ENCODE measurements at places on chromosomes 12 and 14.

DNA sequence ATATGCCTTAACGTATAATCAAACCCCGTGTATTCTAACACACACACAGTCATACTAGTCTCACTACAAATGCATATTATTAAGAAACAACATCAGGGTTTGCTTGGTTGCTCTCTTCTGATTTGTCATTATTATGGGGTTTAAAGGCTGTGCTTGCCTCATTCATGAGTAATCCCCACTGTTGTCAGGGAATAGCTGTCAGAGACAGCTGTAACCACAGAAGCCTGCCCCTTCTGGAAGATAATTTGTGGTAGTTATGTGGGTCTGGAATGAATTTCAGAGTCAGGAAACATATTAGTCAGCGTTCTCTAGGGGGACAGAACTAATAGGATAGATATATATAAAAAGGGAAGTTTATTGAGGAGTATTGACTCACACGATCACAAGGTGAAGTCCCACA is 456.9 kb upstream of the TMEM132C start:
- DNase-seq, result no peak

- no peak for DNase-seq
These were observed 184.7 kb downstream of the SLC15A4 start for GRCh38 chr12:128639089-128639488.

DNA sequence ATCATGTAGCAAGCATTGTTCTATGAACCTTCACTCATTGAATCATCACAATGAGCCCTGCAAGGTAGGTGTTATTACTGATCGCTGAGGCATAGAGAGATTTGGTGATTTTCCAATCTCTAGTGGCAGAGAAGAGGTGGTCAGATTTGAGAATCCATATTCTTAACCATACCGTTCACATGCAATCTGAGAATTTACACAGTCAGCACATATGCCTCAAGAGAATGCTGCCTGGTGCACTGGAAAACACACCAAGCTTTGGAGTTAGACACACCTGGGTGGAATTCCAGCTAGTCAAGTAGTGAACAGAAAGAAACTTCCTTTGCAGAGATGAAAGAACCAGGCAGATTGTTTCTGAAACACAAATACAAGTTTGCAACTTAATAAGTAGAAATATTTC is 94.1 kb downstream of the LGR5 start:
- no peak for DNase-seq

GRCh38 chr12:48996794-48997718 is 2.1 kb downstream of the DDN start:
- DNase-seq, result peak; percentile 47

- DNase-seq, result no peak
These were observed 30.3 kb upstream of the WDR89 start for GRCh38 chr14:63671987-63672386.

- no peak for DNase-seq
These were observed 166.1 kb upstream of the KITLG start for GRCh38 chr12:88746386-88746785.

DNA sequence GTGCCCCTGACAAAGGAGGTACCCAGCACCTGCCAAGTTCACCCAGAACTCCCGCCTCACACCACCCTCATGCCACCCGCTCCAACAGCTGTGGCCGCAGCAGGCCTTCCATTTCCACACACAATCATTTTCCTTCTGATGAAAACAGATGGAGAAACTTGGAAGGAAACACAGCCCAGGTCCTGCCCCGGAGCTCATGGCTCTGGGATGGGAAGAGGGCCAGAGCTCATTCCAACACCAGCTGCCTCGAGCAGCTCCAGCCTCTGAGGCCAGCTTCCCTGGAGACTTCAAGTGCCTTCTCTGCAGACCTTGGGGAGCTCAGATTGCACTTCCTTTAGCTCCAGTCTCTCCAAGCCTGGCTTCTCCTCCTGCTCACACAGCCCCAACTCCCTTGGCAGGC is 55.1 kb upstream of the CMKLR1 start:
- no peak for DNase-seq

Data from DMS153 (cell line).